WTC11 (cell line): ENCODE measurements at places on chromosomes 6 and 20.

DNA sequence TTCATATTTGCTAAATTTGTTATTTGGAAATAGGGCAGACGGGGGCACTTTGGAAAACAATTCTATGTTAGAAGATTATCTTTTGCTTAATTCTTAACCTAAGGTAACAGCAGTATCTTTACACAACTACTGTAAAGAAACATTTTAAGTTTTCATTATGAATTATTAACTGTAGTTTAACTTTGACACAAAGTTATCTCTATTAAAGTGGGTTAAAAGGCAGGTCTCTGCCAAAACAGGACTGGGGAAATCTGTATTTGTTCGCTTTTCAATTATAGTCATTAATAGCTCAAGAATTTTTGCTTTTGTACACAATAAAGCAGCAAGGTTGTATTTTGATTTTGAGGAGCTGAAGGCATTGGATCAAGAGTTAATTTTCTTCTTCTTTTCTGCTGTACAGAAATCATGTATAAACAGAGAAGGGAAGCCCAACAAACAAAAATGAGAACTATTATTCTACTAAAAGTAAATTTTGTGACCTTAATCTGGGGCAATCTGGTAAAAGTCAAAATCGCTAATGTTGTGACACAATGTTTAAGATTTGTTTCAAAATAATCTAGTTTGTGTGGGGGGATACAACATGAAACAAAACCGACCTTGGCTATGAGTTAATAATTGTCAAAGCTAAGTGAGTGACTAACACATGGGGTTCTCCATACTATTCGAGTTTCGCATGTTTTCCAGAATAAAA lies 2.9 kb downstream of the STAU1 start:
- DNase-seq: no peak

- DNase-seq: no peak
Measured at GRCh38 chr20:50504231-50504823, 5.9 kb upstream of the PTPN1 start.

- DNase-seq: no peak
Measured at GRCh38 chr6:30168741-30169140, 5.4 kb downstream of the TRIM15 start.

DNA sequence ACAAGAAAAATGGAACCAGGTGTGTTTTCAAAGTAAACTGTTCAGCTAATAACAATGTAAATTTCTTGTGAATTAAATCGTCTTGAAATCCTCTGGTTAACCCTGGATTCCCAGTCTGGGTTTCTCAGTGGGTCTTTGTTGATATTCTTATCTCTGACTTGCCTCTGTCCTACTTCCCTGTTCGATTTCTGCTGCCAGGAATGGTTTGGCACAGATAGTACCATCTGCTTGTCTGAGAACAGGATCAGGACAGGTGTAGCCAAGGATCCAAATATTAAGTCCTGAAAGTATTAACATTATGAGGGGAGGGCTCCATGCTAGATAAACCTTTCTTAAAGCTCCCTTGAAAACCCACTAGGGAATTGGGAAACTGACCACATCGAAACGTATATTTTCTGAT lies 30.1 kb downstream of the ARFGEF2 start:
- DNase-seq: no peak

GRCh38 chr6:161918628-161919205 lies 644.9 kb upstream of the AGPAT4 start:
- no peak for DNase-seq

GRCh38 chr6:129163551-129163950 lies 280.6 kb downstream of the LAMA2 start:
- no peak for DNase-seq
